ENCODE measurements at places on chromosomes 5 and 9.
A peak's percentile ranks its signal among the peaks of the same experiment; 100 is the strongest.

GRCh38 chr5:7869474-7870136 lies 657 bp downstream of the MTRR start:
- DNase-seq = no peak

GRCh38 chr9:134784577-134785305 lies 95.9 kb upstream of the FCN2 start:
- DNase-seq = no peak

- DNase-seq = no peak
Observed at GRCh38 chr9:72844440-72844768, 108.4 kb downstream of the ALDH1A1 start.

DNA sequence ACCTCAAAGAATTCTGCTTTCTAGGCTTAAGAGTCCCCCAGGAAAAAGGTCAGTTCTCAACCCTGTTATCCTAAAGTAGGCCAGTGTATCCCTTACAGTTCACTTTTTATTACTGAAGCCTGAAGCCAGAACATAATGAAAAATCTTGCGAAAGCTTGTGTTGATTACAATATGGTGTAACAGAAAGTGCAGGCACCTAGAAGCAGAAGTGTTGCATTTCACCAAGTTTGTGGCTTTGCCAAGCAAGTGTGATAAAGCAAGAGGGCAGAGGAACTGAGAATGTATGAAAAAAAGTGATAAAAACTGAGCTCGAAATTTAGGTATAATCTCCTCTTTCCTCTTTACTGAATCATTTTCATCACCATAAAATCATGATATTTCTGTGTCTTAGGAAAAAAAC lies 26.2 kb downstream of the AGTPBP1 start:
- no peak for DNase-seq

GRCh38 chr9:84851935-84852585 lies 182.5 kb downstream of the NTRK2 start:
- peak; percentile 20 for DNase-seq

DNA sequence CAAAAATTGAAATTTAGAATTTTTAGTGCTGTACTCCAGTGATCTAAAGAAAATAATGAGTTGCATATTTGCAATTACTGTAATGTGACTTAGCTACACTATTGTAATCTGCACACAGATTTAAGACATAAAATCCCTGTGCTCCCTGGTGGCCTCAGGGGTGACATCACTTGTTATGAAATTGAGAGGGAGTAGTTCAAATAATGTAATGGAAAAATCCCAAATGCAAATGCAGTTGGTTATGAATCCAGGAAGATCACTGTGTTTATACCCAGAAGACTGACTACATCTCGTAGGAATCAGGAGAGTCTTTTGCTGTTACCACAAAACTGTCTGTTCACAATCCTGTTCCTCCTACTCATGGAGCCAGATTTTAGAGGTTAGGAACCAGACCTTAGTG lies 178.7 kb upstream of the FBXL17 start:
- DNase-seq = peak; percentile 93

DNA sequence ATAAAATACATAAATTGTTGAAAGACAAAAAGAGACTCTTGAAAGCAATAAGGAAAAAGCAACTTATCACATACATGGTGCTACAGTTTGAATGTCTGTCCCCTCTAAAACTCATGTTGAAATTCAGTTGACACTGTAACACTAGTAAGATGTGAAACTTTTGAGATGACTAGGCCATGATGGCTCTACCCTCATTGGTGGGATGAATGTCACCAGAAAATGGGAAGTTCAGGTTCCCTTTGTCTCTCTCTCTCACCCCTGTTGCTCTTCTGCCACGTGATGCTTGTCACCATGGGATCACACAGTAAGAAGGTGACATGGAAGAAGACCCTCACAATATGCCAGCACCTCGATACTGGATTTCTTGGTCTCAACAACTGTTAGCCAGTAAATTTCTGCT lies 50.3 kb upstream of the SPTLC1 start:
- no peak for DNase-seq

GRCh38 chr9:86978922-86979474 lies 31.7 kb upstream of the GAS1 start:
- DNase-seq = no peak

- no peak for DNase-seq
Observed at GRCh38 chr5:54632131-54632701, 114.7 kb downstream of the SNX18 start.

GRCh38 chr9:73183917-73184861 lies 32.5 kb downstream of the ANXA1 start:
- peak; percentile 24 for DNase-seq

- DNase-seq = no peak
Observed at GRCh38 chr9:118643118-118643517, 726.1 kb downstream of the BRINP1 start.

DNA sequence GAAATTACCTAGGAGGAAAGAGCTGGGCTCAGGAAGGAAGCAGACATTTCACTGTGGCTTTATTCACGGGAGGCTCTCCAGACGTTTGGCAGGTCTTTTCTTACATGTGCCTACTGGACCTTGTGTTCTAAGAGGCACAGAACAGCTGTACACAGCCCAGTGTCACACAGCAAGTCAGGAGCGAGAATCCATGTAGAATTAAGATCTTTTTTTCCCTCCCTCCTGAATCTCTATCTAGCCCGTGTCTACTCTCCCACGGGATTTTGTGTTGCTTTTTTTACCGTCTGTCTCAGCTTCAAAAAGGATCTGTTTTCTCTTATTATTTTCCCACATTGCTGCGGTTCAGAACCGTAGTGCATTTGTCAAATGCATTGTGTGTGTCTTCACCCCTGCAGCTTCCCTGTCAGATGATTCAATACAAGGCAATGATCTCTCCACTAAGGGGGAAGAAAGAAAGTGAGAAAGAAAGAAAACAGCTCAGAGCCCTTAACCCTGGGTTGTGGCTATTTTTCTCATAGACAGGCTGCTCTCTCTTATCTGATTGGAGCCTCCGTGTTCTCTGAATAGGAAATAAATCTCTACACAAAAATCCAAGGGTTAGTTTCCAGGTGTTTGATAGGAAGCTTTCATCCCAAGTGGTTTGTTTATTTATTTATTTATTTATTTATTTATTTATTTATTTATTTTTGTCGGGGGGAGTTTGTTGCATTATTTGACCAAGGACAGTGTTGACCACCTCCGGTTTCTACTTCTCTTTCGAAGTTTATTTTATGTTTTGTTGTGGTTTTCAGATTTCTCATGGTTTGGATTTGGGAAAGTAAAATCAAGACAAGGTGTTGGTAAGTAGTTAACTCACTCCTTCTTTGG lies 191.0 kb downstream of the NTRK2 start:
- peak; percentile 13 for DNase-seq

DNA sequence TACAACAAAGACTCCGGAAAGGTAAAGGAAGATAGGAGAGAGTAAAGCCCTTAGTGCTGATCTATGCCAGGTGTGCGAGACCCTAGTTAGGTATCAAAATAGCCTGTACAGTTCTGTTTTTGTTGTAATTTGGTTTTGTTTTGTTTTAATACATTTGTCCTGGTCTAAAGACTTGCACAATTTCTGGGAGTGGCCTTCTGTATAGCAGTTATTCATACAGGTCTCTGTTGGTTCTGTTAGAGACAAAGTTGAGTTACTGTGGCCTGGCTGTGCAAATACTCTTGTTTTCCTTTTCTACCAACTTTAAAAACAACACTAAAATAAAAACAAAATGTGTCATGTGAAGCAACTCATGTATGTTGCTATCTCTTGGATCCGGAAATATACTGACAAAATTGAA lies 163.6 kb downstream of the COMMD10 start:
- DNase-seq = no peak

DNA sequence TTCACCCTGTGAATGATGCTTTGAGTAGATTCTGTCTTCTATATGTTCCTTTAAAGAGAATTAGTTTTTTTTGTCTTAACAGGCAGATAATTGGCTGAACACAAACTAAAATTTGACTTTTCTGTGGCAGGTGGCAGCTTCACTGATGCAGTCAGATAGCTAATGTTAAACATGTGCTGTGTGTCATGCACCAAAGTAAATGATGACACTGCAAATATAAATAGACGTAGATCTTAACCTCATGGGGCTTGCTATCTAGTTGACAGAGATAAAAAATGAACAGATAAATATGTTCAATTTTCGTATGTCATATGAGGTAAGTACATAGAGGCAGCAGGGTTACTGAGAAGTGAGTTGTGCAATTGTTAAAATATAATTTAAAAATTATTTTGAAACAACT lies 82.7 kb downstream of the PARP8 start:
- no peak for DNase-seq

DNA sequence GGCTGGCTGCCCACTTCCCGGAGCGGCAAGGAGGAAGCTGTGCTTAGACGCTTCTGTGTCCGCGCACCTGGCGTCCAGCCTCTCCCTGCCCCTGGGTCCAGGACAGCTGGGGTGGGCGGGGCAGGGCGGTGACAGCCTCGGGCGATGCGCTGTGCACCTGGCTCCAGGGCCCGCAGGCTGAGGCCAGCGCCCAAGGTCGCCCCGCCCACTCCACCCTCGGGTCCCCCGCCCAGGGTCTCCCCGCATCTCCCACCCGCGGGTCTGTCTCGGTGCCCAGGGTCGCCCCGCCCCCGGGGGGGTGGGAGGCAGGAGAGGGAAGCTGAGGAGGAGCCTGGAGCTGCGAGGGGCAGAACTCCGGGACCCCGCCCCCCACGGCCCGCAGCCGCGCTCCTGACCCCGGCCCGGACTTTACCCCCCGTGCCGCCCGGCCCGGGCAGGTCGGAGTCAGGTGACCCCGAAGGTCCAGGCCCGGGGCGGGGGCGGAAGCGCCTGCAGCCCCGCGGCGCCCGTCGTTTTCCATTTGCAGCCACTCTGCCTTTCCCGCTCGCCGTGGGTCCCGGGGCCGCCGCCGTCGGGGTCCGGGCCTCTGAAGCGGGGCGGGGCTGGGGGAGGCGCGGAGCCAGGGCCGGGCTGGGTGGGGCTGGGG lies at the start of gene ENTPD8:
TSS of gene ENTPD8 (minus strand) at position 69 of the 646 bp plus-strand sequence. CDS start 3,072 bp downstream, outside the sequence.
- no peak for DNase-seq

DNA sequence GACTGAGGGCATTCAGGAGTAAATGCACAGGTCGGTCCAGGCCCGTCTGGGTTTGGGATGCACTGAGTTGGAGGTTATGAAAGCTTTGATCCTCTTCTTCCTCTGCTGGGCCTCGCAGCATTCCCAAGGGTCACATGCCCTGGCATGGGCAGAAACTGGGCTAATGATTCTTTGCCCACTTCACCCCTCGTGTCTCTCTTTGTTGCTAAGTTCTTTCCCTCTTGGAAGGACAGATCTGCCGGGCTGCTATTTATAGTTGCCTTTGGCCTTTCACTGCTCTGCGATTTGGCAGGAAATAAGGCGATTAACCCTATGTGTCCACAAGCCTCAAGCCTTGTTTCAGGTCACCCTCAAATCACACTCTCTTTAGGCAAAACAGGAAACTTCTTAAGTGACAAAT lies 66.9 kb downstream of the ENTREP1 start:
- DNase-seq = no peak

DNA sequence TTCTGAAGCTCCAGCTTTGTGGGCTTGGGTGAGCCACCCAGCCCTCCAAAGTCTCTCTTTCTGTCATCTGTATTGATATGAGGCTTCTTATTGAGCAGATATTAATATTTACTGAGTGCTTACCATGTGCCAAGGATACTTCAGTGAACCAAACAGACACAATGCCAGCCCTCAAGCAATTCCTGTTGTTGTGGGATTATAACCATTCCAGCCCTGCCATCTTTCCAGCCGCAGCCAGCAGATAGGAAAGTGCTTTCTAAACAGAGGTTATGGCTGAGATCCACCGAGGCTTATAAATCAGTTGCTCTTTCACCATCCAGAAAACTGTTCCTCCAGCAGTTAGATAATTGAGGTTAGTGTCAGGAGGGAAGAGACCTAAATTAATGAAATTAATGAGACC lies 137.7 kb upstream of the ALDH1B1 start:
- DNase-seq = no peak

DNA sequence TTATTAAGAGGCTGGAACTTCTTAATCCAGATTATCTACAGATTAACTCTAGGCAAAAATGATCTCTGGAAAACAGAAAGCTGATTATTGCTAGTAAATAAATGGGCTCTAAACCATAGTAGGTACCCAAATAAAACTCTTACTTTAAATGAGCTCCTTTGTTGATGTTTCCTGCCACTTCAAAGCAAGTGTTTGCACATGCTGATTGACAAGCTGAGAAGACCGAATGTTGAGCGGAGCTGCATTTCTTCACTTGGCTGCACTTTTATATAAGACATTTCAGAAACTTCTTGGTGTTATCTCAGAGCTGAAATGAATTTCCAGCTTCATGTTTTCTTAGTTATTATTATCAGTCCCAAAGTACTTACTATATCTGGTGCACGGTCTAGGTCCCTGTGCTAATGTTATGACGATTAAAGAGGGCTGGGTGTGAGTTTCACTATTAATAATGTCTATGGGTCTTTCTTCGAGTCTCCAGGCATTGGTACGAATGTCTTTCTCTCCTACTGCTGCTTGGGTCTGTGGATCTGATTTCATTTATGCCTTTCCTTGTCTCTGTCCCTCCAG lies 58.6 kb upstream of the CTXN3 start:
- DNase-seq = no peak

GRCh38 chr5:78405829-78406750 lies 45.7 kb downstream of the SCAMP1 start:
- DNase-seq = no peak

DNA sequence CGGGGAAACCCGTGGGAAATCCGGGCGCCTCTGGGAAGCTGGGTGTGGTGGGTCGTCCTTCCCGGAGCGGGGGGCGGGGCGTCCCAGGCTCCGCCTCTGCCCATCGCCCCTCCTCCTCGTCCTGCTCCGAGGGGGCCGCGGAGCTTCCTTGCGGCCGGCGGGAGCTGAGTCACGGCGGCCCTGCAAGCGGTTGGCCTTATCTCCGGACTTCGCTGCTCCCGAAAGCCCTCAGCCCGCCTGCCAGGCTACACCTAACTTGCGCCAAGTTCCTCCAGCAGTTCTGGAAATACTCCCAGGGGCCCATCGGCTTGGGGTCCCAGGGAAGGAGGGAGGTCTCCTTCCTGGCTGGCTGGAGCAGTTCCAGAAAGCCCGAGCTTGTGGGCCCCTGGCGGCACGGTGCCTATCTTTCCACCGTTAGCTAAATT lies 54.1 kb upstream of the CDKN2AIPNL start:
- peak; percentile 72 for DNase-seq

DNA sequence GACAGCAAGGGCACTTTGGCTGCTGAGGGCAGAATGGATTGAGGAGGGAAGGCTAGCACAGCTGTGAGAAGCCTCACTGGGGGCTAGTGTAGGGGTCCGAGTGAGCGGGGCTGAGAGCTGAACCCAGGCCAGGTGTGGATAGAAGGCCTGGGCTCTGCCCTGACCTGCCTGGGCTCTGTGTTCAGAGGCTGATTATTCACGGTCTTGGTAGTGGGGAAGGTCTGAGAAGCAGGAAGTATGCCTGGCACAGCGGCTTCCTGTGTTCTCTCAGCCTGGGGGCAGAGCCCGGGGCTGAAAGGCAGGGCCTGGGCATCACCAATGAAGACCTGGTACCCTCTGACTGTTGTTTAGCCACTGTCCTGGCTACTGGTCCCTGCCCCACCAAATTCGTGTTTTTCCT lies 136.4 kb upstream of the TBC1D2 start:
- no peak for DNase-seq

DNA sequence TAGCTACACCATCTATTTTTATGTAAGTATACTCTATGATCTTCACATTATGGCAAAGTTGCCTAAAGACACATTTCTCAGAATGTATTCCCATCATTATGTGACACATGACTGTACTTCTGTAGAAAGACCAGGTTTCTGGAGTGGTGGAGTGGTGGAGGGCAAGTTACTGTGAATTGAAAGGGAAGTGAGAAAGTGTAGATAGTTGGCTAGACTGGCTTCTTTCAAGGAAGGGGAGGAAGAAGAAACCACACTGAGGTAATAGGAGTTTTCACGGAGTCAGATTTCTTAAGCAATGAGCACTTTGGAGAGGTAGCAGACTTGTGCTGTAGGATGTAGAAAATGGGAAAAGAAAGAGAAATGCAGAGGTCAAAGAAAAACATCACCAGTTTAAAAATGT lies 50.9 kb upstream of the EQTN start:
- no peak for DNase-seq
